Activated naive CD8-positive, alpha-beta T cell treated with anti-CD3 and anti-CD28 coated beads, Interleukin-2, amount 10 ng/mL, durations not matched to agents 7 days and 5 days (primary cell): ENCODE measurements at places on chromosomes 2 and 18. TPM values are rescaled to one million over a fixed set of nuclear protein-coding genes. Genes with fewer than 3 reads are reported as not detected.

DNA sequence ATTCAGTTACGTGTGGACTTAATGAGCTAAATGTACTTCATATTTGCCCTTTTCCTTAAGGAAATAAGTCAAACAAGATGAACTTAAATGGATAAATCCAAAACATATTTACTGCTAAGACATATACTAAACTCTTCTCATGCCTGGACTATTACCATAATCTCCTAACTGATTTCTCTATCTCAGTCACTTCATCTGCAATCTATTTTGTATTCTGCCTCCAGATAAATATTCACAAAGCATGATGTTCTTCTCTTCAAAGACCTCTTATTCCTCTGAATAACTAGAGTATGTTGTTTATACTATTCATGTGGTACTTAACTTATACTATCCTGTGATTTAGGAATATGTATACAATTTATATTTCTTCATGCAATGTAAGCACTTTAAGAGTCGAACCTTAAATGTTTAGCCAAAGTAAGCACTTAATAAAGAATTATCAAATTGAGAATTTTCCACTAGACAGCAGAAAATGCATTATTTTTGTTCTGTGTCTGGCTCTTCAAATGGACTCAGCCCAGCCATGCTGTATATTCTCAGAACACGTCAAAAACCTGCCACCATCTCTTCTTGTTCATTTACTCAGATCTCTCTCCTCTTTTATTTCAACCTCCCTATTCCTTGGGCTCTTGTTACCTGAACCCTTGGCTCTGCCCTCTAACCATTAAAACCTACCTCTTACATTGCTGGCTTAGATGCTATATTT is 79.9 kb upstream of the ARHGAP28 start:
- DNase-seq: no peak

DNA sequence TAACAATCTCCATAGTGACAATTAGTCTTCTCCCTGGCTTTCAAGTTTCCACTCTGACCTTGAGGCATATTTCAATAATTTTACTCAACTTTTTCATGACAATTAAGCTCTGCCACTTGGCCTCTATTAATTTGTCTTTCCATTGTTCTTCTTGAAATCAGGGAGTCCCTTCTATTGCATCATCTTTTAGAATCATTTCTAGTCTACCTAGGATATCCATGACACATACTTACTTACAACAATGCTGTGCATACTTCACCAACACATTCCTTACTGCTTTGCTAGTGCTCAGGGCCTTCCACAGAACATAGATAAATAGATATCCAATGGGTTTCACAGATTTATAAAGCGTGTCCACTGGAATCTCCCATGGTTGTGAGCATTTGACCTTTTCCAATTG is 331.5 kb upstream of the LRP1B start:
- DNase-seq: no peak

Gene GPR75
- 2.9 TPM for total RNA-seq

Gene STK39
- 27.3 TPM for total RNA-seq

Gene LRATD1
- total RNA-seq: not detected
